ENCODE measurements at places on chromosomes 11 and 22.
A peak's percentile ranks its signal among the peaks of the same experiment; 100 is the strongest.

DNA sequence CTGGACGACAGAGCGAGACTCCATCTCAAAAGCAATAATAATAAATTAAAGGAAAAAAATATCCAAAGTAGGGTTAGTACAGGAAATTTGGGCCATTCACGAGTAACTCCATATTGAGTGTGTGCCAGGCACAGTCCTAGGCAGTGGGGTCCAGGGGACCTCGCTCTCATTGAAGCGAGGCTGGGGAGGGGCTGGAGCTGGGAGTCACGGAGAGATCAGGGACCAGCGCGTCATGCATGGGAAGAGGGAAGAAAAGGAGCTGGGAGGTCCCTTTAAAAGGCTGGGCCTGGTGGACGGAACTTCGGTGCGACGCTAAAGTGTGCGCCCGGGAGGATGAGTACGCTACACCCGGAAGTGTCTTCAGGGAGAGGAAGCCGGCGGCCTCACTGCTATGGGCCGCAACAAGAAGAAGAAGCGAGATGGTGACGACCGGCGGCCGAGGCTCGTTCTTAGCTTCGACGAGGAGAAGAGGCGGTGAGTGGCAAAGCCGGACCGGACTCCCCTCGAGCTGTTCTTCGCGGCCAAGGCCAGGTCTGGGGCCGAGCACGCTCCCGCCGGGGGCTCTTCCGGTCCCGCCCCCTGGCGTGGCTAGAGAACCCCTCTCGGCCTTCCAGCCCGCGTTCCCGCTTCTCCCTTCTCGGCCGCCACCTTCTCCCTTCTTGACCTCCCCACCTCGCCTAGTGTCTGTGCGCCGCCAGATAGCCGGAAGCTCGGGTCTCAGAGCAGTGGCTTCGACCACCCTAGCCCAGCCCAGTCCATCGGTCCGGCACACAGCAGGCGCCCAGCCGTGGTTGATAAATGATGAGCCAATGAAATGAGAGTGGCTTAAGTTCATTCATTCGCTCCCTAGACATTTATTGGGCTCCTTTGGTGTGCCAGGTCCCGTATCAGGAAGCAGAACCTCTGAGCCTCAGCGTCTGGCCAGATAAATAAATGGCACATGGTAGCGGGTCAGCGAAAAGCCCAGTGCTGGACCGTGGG lies at the start of gene NOL12:
NOL12 (plus strand) TSS at position 342 of the 981 bp plus-strand sequence; CDS start at position 392, 50 bp downstream.
- DNase-seq: peak; percentile 86

- DNase-seq: no peak
These were observed 6.7 kb upstream of the SLC6A5 start for GRCh38 chr11:20592741-20593140.

DNA sequence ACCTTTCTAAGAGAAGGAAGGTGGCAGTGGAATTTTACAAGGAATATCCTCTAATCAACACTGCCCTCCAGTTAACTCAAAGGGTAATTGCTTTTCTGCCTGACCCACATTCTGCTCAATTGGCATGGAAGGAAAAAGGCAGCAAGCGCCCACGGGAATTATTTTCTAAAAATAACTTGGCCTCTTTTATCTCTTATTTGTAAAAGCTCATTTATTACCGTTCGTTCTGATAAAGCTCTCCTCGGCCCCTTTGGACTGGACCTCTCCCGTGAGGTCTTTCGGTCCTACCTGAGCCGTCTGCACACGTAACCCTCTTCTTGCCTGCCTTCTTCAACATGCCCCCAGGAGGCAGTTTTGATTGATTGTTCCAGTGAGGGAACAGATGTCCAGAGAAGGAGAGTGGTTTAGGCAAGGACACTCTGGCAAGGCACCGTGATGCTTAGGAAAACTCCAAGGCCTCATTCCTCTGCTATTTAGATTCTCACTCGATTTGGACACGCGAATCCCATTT lies 53.2 kb upstream of the CRTAM start:
- no peak for DNase-seq

GRCh38 chr11:82261367-82261766 lies 472.3 kb downstream of the FAM181B start:
- DNase-seq: no peak

DNA sequence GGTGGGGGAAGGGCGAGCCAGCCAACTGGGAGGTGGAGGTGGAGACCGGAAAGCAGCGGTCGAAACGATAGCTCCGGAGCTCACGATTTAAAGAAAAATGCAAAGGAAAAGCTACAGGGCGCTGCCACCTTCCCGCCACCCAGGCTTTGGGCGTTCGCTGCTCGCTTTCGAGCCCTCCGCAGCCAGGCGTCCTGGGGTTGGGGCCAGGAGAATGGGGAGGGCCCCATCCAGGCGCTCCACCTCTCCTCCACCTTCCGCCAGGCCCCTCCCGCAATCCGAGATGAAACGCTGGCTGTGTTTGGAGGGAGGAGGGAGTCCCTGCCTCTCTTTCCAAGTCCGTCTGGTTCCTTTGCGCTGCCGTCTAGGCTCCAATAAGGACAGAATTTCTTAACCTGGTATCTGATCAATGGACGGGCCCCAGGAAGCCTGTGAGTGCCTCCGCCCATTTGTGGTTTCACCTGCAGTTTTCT lies 483 bp upstream of the ABTB2 start:
- no peak for DNase-seq

DNA sequence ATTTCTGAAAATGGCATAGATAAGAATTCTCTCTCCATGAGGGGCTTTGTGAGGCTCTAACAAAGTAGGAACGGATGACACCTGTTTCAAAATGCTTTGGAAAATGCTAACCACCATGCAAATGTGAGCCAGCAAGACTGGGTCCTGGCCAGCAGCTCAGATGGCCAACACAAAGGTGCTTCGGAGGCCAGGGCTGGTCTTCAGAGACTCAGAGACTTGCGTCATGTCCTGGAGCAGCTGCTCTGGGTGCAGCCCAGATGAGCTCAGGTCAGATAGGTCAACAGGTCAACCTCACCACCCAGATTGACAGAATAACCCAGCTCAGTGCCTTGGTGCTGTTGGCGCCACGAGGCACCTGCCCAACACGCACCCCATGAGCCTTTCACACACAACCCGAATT lies 12.0 kb upstream of the TMEM121B start:
- no peak for DNase-seq

DNA sequence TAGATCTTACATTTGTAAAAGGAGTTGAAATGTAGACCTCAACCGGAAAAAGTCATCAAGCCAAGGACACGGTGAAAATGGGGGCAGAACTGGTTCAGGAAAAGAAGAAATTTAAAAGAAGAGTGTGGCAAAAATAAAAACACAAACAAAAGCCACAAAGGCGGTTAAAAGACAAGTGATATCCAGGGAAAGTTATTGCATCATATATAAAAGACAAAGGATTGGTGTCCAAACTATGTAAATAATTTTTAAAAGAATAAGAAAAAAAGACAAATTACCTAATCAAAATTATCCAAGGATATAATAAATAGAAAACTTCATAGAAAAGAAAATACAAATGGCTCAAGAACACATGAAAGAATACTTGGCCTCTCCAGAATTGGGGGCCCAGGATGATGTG lies 45.1 kb upstream of the OPCML start:
- no peak for DNase-seq

- DNase-seq: no peak
These were observed 12.3 kb downstream of the TPCN2 start for GRCh38 chr11:69060806-69061712.

DNA sequence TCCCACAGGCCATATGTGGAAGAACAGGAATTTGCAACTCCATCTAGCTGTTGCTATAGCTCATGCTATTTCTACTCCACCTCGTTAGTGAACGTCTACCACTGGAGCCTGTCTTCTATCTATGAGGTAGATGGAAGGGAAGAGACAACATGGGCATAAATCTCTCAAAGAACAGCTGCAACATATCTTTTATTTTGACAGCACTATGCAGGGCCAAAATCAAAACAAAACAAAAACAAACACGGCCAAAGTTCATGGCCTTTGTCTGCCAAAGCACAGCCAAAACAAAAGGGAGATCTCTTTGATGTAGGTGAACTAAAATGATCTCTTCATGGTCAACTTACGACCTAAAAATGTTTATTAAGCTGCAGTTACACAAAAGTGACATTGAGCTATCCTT lies 215.2 kb upstream of the MPPED2 start:
- DNase-seq: no peak

- no peak for DNase-seq
These were observed at the start of gene KRTAP5-10 for GRCh38 chr11:71565263-71565662. Gene KRTAP5-10, plus strand, starts transcription at chr11:71565563. Its CDS starts 25 bp downstream, at chr11:71565588.

DNA sequence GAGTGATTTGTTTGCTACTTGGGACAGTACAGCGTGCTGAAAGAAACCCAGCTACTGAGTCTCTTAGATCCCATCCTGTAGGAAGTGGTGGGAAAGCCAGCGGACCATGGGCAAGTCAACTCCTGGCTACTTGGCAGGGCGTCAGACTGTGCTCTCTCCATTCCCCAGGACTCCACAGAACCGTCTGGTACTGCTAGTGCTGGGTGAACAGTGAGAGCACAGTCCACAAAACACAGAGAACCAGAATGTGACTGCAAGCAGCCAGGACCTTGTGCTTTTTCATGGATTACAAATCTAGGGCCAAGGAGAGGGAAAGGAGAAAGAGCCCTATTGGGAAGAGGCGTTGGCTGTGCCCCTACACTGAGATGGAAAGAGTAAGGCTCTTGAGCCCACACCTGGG lies 10.2 kb downstream of the BID start:
- no peak for DNase-seq

DNA sequence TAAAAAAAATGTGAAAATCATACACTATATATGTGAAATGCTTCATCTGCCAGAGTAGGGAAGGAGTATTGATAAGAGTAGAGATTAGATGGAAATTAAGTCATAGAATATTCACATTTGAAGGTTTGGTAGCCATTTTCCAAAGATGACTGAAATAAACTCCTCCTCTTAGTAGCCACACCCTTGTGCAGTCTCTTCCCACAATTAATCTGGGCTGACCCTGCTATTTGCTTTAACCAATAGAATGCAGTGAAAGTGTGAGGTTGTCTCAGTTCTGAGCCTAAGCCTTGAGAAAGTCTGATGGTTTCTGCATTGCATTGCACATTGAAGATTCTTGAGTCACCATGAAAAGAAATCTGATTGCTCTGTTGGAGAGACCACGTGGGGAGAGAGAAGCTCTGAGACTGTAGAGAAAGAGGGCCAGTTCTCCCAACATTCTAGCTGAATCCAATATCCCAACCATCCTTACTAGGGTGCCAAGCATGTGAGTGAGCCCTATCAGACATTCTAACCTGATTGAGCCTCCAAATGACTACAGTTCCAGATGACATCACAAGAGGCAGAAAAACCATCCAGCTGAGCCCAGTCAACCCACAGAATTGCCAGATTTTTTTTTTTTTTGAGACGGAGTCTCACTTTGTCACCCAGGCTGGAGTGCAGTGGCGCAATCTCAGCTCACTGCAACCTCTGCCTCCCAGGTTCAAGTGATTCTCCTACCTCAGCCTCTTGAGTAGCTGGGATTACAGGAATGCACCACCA lies 29.4 kb upstream of the CAPRIN1 start:
- DNase-seq: no peak

- DNase-seq: no peak
These were observed 30.3 kb upstream of the FBLN1 start for GRCh38 chr22:45472426-45472825.

- DNase-seq: no peak
These were observed 1.9 kb downstream of the ESAM start for GRCh38 chr11:124760205-124760652.

Measured in activated CD8-positive, alpha-beta memory T cell treated with anti-CD3 and anti-CD28 coated beads, Interleukin-2, amount 50 U/mL, for 48 hours (primary cell).